ENCODE measurements at places on chromosomes 7 and 10. TPM values are rescaled to one million over a fixed set of nuclear protein-coding genes. Genes with fewer than 3 reads are reported as not detected.

GRCh38 chr10:124320778-124321432 is 97.8 kb downstream of the OAT start:
- no peak for DNase-seq

DNA sequence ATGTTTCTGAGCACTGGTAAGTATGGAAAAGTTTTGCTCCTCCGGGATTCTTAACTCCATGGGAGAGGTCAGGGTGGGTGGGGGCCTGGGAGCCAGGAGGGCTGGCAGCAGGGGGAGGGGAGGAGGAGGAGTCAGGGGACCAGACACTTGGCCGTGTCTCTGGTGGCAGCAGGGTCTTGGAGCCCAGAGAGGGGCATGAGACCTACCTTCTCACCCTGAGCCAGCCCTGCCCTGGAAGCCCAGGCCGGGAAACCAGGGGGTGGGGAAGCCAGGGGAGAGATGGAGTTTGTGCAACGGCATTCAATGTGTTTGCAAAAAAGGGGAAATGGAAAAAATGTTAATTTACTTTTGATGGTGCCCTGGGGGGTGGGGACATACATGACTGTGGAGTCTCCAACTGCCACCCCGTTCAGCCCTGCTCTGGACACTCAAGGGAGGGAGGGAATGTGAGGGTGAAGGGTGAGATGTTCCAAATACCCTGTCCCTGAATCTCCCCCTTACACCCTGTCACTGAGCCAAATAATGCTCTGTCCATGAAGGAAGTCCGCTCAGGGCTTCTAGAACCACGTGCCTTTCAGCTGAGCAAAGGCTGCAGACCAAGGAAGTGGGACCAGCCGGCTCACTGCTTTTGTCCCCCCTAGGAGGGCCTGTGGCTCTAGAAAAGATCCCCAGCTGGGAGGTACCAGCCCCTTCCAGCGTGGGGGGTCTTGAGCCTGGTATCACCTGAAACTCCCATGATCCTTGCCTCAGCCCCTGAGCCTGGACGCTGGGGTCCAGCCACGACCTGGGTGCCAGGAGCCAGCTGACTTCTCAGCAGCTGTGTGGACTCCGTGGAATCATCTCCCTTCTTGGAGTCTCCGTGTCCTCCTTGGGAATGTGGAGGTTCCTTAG is 48.3 kb downstream of the TMEM270 start:
- DNase-seq, result no peak

- DNase-seq, result no peak
Observed at GRCh38 chr10:32144817-32145688, 88.8 kb upstream of the KIF5B start.

DNA sequence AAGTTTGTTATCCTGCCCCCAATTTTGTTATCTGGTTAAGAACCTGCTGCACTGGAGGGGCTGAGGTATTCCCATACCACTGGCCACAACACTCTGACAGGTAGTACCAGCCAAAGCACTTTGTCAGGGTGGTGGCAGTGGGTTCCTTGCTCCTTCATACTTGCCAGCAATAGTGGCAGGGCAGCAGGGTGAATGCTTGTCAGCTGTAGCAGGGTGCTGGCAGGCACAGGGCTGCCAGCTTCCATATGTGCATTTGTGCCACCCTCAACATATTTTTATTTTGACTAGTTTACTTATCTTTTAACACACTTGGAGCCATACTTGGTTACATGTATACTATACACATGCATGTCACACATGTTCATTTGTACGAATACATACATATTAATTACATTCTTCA is 294.0 kb upstream of the VWC2 start:
- DNase-seq, result no peak

DNA sequence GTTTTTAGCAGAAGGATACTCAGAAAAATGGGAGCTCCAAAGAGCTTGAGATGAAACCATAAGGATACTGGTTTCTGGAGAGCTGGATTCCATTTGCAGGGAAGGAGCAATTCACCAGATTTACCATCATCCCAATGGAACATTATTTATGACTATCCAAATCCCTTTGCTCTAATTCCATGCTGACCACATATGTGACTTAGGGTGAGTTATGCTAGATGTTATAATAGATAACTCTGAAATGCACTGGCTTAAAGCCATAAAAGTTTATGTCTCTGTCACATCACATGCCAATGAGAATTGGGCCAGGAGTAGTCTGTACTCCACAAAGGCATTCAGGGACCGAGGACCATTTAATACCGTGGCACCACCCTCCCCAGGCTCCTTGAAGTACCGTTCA is 185.2 kb downstream of the SKIDA1 start:
- no peak for DNase-seq

DNA sequence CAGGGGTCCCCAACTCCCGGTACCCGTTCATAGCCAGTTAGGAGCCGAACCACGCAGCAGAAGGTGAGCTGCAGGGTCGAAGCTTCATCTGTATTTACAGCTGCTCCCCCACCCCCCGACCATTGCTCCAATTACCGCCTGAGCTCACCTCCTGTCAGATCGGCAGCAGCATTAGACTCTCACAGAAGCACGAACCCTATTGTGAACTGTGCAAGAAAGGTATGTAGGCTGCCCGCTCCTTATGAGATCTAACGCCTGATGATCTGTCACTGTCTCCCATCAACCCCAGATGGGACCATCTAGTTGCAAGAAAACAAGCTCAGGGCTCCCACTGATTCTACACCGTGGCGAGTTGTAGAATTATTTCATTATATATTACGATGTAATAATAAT is 14.6 kb upstream of the AZGP1 start:
- no peak for DNase-seq

- DNase-seq, result no peak
Observed at GRCh38 chr10:59655309-59655708, 54.3 kb downstream of the SLC16A9 start.

- no peak for DNase-seq
Observed at GRCh38 chr10:42367532-42368230, 270.7 kb downstream of the ZNF33B start.

DNA sequence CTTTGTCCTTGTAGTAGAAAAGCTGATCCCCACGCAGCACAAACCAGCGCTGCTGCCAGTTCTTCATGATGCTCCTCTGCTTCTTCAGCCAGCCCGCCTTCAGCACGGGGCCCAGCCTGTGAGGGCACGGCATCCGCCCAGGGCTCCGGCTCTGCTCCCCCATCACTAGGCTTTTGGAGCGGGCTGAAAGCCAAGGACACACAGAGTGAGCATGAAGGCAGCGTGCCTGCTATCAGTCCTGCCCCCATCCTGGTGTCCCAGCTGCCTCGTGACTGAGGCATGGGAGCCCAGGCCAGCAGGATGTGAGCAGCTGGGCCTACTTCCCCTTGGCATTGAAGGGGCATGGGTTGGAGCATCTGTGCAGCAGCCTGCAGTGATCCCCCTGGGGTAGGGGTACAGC is 21.9 kb downstream of the ARHGAP22 start:
- no peak for DNase-seq

- DNase-seq, result no peak
Observed at GRCh38 chr7:117975476-117975875, 102.2 kb upstream of the CTTNBP2 start.

- no peak for DNase-seq
Observed at GRCh38 chr7:84701524-84702306, 485.1 kb downstream of the SEMA3D start.

GRCh38 chr7:50560865-50561351 is 4.3 kb downstream of the DDC start:
- no peak for DNase-seq

GRCh38 chr7:138089080-138089901 is 13.0 kb downstream of the AKR1D1 start:
- DNase-seq, result no peak

DNA sequence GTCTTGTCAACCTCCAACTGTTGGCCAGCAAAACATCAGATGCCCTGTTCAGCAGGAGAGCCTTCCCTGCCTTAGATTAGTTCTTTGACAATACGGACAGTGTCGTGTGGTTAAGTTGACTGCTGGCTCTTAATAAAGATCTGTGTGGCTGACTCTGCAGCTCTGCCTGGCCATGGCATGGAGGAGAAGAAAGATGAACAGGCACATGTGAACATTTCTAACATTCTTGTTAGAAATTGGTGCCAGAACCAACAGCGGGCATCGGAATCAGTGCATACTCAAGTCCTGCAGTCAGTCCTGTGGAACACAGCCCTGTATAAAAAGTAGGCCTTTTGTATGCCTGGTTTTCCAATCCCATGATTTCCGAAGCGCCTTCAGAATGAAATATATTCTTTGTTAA is 455.6 kb downstream of the POM121L12 start:
- DNase-seq, result no peak

DNA sequence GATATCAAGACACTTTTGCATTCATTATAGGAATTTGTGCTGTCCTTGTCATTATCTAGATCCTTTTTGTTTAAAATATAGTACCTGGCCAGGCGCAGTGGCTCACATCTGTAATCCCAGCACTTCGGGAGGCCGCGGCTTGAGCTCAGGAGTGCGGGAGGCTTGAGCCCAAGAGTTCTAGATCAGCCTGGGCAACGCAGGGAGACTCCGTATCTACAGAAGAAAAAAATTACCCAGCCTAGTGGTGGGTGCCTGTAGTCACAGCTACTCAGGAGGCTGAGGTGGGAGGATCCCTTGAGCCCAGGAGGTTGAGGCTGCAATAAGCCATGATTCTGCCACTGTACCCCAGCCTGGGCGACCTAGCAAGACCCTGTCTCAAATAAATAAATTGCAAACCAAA is 621 bp upstream of the MORN4 start:
- DNase-seq, result peak; percentile 50

DNA sequence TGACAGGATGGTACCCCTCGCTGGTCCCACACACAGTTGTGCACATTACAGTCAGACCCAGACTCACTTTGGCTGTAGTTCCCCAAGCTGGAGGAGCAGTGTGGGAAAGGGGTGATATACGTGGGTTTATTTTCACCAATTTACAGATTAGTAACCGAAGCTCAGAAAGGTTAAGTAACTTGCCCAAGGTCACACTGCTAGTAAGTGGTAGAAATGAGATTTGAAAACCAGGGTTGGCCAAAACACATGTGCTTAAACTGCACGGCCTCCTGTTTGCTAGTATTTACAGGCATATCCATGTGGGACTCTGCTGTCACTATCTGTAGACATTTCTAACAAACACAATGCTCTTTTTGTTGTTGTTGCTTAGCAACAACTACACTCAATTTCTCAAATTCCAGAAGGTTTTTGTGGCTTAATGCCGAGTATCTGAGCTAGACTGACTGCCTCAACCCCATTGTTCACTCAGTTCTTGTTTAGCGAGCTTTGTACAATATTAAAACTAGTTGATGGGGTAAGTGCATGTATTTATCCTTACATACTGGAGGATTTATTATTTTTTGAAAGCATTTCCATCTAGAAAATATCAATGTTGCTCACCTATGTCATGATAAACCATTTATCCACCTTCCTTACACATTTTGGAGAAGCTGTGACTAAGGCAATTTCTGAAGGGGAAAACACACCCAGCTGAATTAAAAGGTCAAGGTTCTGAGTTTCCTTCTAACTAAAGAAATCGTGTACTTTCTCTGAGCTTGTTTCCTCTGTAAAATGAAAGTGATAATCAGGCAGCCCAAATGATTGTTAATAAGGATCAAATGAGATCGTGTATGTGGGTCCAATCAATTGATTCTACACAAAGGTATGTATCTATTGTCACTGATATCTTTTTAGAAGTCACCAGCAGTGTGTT is 5.3 kb upstream of the TMEM139 start:
- DNase-seq, result peak; percentile 38

TMEM229A gene
- not detected for total RNA-seq

FZD1 gene
- total RNA-seq, result 0.10 TPM

NXPH1 gene
- not detected for total RNA-seq

IGFBP3 gene
- 0.99 TPM for total RNA-seq

LRMDA gene
- 0.10 TPM for total RNA-seq

AKR1C1 gene
- 1.4 TPM for total RNA-seq

LIPF gene
- total RNA-seq, result not detected

ARHGAP22 gene
- total RNA-seq, result 0.42 TPM

OR2A42 gene
- 0.30 TPM for total RNA-seq

NEURL1 gene
- total RNA-seq, result 1.1 TPM
